Forelimb muscle (tissue), 1 donor: ENCODE measurements at places on chromosomes 12 and 14.

DNA sequence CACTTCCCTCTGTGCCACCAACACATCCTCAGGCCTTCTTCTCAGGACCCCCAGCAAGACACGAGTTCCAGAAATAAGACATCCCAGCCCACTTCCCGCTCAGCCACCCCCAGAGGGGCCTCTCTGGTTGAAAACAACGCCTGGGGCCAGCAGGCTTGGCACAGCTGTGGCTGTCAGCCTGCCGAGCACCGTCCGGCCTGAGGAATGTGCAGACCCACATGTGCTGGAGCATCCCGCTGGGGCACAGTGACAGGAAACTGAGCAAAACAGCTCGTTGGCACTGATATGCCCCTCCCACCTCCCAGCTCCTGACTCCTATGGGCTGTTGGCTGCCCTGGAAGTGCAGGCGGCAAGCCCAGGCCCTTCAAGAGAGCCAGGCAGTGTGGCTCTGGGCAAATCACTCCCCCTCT, 1.4 kb downstream of the SYNE3 start:
- no peak for DNase-seq

GRCh38 chr12:8904665-8905064, 9.6 kb upstream of the PHC1 start:
- DNase-seq = no peak

DNA sequence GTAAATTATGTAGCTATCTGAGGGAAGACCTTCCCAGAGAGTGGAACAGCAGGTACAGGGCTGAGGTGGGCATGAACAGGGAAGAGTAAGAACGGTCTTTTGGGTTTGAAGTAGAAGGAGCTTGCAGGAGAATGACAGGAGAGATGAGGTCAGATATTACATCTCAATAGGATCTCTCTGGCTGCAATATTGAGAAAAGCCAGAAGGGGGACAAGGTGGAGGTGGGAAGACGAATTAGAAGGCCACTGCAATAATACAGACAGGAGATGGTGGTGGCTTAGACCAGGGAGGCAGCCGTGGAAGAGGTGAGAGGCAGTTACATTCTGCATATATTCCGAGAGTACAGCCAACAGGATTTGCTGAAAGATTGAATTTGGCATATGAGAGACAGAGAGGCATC, 310.2 kb downstream of the APAF1 start:
- no peak for DNase-seq

DNA sequence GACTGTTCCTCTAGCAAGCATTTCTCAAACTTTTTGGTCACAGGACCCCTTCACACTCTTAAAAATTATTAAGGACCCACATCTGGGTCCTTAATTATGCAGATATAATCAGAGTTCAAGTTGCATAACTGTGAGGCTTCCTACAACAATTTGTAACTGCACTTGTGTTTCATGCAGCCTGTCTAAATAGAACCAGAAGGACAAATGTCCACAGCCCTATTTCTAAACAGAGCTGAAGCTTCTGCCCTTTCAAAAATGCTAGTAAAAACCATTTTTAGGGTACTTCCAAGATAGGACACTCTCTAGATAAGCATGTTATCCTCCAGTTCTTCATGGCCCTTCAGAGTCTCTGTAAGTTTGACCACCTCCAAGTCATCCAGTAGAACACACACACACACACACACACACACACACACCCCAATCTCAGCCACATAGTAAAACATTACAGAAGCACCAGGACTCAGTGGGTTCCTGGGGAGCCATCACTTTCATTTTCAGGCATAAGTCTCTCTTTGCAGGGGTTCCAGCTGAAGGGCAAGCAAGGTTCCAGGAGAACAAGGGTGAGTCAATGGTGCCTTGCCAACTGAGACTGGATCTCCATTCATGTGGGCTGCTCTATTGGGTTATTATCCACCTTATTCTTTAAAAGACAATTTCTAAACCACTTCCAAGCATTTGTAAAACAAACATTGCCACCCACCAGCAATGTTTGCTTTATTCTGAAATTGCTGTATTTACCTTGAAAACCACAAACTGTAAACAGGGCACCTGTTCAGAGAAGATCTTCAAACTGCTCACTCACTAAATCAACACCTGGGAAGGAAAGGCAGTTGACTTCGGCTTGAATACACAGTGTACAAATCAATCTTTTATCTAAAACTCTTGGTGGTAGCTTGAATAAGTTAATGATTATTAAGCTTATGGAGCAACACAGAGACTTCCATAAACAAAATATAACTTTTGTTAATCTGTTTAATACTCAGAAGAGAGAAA, 64.1 kb downstream of the ITPR2 start:
- DNase-seq = no peak

DNA sequence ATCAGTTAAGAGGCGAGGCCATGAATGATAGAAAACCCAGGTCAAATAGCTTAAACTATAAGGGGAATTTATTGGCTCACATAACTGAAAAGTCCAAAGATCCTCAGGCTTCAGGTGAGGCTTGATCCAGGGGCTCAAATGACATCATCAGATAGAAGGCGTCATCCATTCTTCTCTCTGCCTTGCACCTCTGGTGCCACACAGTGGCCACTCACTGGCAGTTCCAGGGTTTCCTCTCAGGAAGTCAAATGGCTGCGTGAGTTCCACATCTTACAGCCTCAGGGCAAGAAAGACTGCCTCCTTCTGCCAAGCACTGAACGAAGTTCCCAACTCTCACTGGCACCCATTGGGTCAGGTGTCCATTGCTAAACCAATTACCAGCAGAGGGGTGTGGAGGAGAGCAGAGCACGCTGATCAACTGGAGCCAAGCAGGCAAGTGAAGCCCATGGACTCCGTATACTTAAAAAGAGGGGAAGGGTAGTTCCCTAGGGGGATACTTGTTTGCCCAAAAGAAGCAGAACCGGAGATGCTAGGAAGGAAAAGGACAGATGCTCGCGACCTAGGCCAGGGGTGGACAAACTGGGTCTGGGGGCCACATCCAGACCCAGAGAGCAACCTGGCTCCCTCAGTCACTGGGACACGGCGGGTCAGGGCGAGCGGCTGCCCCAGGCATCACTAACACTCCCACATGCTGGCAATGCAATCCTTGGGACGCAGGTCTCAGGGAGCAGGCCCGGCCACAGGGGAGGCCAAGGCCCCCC, 69.3 kb downstream of the SERPINA3 start:
- no peak for DNase-seq

- DNase-seq = no peak
Measured at GRCh38 chr12:32854716-32855115, 41.9 kb downstream of the PKP2 start.

DNA sequence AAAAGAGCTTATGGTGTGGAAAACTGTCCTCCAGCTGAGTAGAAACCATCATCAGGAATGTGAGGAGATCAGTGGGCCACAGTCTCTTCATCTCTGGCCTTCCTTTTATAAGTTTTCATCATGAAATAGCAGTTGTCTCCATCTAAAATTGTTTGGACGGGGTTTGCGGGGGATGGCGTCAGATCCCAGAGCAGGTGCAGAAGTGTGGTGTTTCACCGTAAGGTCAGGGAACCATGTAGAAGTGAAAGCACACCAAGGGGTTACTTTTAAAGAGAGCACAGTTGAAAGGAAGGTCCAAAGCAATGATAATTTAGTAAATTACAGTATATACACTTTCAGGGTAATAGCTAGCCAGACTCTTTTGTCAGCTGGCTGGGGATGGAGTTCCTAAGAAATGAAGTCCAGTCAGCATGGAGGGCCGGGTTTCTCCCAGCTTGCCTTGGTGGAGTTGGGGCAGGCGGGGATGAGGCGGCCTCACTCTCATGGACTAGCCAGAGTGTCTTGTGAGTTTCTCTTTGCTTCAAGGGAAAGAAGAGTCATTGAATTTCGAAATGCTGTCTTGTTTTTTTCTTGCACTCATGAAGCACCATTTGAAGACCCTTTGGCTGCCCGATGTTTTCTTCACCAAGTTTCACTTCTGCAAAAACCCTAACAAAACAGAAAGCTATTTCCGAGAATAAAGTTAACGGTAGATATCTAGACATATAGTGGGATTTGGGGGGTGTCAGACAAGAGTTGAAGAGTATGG, 100.6 kb downstream of the ETV6 start:
- no peak for DNase-seq

DNA sequence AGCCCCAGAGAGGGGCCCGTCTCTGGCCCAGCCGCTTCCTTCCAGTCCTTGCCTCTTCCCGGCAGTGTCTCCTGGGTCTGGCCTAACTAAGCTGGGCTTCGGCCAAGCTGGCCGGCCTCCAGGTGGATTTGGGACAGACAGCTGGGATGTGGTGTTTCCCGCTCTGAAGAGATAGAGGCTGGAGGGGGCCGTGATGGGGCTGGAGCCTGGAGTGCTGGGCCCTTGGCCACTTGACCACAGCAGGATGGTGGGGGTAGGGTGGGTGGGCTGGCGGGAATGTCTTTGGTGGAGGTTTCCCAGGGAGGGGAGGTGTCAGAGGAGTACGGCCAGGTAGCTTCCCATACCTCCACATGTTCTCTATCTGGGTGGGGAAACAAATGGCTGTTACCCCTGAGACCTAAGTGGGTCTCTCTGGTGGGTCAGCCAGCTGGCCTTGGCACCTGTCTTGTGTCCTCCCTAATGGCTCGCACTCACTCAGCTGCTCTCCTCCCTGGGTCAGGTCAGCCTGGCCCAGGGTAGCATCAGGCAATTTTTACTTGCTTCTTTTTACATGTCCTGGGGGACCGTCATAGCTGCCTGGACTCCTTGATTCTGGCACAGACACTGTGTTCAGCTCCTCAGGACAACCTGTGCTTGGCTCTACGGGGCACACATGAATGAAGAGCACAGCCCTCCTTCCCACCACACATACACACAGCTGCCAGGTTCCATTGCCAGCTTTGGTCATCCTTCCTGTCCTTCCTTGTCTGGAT, 19.8 kb upstream of the PGF start:
- DNase-seq = peak; percentile 73

GRCh38 chr14:38150075-38150474, 57.6 kb upstream of the SSTR1 start:
- DNase-seq = no peak

DNA sequence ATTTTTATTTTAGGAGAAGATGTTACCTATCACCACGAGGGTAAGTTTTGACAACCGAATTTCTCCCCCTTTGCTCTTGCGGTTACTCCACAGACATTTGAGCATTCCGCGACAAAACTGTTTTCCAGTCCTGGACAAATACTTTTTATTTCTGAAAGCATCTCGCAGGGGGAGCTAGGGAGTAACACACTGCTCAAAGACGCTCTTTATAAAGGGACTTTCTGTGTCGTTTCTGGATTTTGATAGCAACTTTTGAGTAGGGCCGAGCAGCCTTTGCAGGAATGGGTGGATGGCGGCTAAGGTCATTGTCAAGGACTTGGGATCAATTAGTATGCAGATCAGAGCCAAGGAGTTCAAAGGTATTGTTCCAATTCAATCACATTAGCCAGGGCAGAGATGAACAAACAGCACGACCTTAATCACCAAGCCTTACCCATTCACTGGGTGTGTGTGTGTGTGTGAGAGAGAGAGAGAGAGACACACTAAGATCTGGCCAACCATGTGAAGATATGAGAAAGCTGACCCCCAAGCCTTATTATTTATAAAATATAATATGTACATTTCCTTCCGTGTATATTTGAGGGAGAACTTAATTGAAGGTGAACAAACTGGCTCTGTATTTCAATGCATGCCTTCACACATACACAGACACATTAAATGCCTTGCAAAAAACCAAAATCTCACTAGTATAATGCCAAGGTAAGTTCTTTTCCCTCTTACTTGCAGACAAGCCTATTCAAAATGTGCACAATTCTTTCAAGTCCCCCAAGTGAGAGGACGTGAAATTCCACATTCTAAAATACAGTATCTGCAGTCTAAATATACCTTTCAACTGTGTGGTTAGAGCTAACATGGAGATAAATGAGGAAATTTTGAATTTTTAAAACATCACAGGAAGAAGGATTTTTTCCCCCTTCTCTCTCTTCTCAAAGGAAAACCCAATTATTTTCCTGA, 613.8 kb downstream of the VRK1 start:
- no peak for DNase-seq

DNA sequence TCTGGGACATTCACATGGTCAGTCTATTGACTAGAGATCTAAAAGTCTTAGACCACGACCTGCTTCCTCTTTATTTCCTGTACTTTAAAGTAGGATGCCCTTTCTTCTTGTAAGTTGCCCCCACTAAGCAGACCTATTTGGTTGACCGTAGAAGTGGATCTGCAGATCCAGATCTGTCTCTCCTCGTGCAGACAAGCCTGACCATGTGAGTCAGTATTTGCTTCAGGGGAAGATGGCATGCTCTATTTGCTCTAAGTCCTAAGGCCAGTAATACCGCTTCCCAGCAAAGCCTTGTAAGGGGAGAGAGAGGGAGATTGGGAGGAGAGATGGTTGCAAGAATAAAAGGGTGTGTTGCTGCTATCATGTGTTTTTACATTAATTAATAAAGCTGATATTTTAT, 46.8 kb downstream of the KCNC2 start:
- DNase-seq = no peak

- no peak for DNase-seq
Measured at GRCh38 chr14:100223332-100224201, 15.4 kb upstream of the YY1 start.

GRCh38 chr14:101520621-101521472, 40.4 kb upstream of the DIO3 start:
- DNase-seq = peak; percentile 16

GRCh38 chr12:52791271-52792184, 4.4 kb downstream of the KRT3 start:
- no peak for DNase-seq

GRCh38 chr12:103697971-103698751, 111.1 kb downstream of the STAB2 start:
- no peak for DNase-seq

- DNase-seq = no peak
Measured at GRCh38 chr12:132131229-132131628, 12.9 kb downstream of the DDX51 start.

DNA sequence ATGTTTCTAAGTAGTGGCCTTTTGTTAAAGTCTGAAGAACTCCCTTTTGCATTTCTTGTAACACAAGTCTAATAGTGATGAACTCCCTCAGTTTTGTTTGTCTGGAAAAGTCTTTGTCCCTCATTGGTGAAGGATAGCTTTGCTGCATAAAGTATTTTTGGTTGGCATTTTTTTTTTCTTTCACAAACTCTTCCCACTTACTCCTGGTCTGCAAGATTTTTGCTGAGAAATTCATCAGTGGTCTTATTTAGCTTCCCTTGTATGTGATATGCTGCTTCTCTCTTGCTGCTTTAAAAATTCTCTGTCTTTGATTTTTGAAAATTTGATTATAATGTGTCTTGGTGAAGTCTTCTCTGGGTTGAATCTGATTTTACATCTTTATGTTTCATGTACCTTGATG, 22.7 kb downstream of the TRMT5 start:
- DNase-seq = no peak
